ENCODE measurements at places on chromosomes 7 and 10. TPM values are rescaled to one million over a fixed set of nuclear protein-coding genes. Genes with fewer than 3 reads are reported as not detected.

Gene CRYGN
- not detected for total RNA-seq

Gene HOXA6
- not detected for total RNA-seq

Gene CTAGE8
- 2.1 TPM for total RNA-seq

Gene ASB10
- total RNA-seq = not detected

- no peak for DNase-seq
Measured at GRCh38 chr7:83153419-83153818, 9.3 kb downstream of the PCLO start.

Gene OGDHL
- total RNA-seq = 3.7 TPM

DNA sequence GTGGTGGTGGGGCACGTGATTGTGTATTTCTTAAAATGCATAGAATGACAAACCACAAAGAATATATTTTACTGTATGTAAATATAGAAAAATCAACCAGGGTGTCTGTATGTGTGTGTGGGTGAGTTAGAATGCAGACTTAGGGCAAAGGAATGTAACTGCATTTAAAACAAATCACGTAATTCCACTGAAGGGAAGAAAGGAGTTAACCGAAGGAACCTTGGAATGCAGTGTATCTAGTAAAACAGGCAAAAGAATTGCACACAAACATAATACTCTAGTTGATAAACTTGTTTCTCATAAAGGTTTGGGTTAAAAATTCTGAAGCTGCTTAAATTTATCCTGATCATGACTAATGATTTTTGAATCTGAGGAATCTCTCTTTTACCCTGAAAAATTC lies 134.9 kb downstream of the ADRA2A start:
- DNase-seq = no peak

Gene NEUROD6
- not detected for total RNA-seq

- DNase-seq = no peak
Measured at GRCh38 chr10:28627102-28627501, 50.2 kb upstream of the BAMBI start.

- no peak for DNase-seq
Measured at GRCh38 chr10:114749510-114749909, 72.1 kb upstream of the FHIP2A start.

DNA sequence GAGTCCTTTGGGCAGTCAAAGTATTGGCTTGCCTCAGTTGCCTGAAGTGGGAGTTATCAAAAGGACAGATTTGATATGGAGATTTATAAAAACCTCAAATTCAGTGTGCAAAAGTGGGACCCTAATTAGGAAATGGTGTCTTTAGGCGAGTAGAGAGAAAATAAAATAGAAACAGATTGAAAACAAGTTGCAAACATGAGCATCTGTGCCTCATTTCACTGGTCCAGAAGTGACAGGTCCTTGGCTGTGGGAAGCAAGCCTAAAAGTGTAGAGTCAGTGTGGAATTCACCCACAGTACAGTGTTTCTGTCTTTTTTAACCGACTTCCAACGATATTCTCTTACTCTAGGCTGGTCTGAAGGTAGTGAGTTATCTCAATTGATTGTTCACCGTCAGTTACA lies 51.2 kb downstream of the ST8SIA6 start:
- DNase-seq = no peak

GRCh38 chr10:11446133-11446532 lies 165.3 kb downstream of the USP6NL start:
- DNase-seq = no peak

Gene GDI2
- 302 TPM for total RNA-seq

- DNase-seq = no peak
Measured at GRCh38 chr7:29090836-29091601, 55.3 kb downstream of the CPVL start.

DNA sequence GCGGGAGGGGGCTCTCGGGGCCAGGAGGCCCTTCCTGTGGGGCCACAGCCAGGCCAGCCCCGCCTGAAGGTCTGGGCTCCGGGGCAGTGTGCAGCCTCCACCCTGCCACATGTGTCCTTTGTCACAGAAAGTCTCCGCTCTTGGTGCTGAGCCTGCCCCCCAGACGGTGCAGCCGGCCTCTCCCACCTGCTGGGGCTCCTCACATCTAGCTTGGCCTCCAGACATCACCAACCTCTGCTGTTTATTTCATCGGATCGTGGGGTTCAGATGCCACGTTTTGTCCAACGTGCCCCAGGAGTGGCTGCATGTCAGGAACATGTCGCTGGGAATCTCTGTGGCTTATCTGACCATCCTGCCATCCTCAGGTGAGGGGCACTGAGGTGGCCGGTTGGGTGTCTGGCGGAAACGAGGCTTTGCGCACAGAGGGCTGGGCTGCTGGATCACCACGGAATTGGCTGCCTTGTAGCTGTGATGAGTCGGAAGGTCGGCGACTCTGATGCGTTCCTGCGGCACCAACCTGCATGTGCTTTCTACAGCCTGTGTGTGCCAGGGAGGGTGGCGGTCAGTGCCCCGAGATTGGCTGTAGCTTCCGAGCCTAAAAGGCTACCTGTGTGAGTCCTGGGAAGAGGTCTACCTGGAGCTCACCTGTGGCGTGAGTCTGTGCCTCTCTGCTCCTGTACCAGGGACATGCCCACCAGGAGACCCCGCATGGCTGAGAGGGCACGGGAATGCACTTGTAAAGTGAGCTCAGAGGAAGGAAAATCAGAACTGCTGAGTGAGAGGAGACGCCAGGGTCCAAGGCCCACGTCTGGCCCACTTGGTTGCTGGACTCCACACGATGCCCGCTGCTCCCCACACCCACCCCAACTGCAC lies 316.4 kb downstream of the DNAJB6 start:
- DNase-seq = no peak

- DNase-seq = no peak
Measured at GRCh38 chr7:90383422-90383821, 19.8 kb upstream of the CLDN12 start.

- DNase-seq = no peak
Measured at GRCh38 chr7:4202154-4202736, 479.9 kb upstream of the FOXK1 start.

Gene WNT8B
- total RNA-seq = 0.14 TPM

Gene LIPN
- total RNA-seq = not detected

- no peak for DNase-seq
Measured at GRCh38 chr7:155467846-155468784, 10.2 kb downstream of the EN2 start.

Gene RELN
- not detected for total RNA-seq

- DNase-seq = no peak
Measured at GRCh38 chr10:95333997-95334804, 43.4 kb upstream of the PDLIM1 start.

DNA sequence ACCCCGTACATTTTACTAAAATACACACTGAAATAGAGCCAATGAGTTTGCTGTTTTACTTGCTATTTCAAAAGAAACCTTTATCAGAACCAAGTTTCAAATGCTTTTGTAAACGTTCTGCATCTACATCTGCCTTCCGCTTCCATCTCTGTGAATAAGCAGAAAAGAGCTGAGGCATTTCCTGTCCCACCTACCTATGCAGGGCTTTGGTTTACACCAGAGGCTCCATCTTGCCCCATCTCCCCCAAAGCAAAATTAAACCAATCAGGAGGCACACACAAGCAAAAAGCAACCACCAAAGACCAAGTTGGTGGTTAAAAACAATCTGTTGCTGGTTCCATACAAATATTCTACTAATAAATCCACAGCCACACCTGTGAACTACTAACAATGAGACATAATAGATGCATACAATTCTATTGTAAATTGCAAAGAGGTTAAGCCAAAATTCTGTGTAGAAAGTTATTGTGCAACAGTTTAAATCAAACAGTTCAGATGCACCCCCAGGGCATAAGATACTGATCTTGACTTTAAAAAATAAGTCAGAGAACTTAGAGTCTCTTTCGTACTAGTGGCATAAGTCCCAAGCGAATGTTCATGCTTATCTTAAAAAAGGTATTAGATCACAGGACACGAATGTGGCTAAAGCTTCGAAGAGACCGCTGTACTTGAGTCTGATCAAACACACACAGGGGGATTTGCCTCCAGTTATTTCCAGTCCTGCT lies 83.9 kb downstream of the FGFR2 start:
- no peak for DNase-seq

DNA sequence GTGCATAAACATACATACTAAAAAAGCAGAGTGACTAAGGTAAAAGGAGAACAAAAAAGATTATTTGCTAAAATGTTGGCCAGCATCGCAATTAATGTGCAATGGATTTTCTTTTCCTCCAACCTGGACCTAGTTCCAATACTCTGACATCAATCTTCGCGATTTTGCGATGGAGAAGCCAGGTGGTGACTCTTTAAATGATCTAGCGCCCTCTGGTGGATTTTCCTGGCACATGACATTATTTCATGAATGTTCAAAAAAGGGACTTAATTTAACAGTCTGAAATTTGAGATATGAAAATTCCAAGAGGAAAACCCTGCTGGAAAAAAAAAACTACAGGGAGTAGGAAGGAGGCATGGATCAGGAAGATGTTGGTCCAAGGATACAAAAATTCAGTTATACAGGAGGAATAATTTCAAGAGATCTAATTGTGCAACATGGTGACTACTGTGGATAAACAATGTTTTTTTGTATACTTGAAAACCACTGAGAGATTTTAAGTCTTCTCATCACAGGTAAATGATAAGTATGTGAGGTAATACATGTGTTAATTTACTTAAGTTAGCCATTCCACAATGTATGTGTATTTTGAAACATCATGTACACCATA lies 4.3 kb upstream of the KCNMA1 start:
- no peak for DNase-seq
